Upper lobe of left lung (tissue), 6 donors: ENCODE measurements at places on chromosomes 12 and 14.

GRCh38 chr14:52090936-52091335 lies 22.1 kb upstream of the NID2 start:
- no peak for DNase-seq

DNA sequence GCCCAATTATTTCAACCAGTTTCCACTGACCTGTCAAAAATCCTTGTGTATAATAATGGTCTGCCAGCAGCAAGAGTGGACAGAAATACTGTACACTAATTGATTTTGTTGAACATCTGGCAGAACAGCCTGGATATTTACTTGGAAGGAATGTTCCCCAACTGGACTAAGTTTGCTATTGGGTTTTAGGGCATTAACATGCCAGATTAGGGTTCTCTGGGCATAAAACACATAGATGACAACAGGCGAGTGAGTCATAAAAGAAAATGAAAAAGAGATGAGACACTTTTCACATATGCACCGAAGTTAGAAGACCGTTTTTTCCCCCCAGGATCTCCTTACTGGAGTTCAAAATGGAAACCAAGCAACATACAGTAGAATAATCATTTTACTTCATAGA lies 236.3 kb upstream of the NAV3 start:
- no peak for DNase-seq

GRCh38 chr14:61524936-61525292 lies 170.4 kb upstream of the HIF1A start:
- DNase-seq, result no peak

DNA sequence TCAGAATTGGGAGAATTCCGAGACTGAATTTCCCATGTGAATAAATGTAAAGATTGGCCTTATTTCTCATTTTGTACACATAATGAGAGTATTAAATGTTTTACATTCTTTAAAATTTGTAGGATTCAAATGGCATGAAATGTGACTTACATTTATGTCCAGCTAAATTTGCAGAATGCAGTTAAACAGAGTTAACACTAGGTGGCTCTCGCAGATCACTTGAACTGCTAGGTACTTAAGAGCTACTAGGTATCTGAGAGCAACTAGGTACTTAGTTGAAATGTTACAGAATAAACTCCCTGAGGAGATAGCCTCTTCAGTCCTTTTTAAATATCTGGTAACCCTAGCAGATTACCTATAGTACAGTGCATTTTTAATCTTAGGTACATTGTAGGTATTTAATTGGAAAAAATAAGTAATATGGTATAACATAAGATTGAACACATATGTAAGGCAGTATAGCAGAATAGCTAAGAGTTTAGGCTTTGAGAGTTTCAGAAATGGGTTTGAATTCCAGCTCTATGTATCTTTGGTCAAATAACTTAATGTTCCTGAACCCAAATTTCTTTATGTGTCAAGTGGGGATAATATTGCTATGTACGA lies 73.8 kb downstream of the KIAA0586 start:
- DNase-seq, result no peak

DNA sequence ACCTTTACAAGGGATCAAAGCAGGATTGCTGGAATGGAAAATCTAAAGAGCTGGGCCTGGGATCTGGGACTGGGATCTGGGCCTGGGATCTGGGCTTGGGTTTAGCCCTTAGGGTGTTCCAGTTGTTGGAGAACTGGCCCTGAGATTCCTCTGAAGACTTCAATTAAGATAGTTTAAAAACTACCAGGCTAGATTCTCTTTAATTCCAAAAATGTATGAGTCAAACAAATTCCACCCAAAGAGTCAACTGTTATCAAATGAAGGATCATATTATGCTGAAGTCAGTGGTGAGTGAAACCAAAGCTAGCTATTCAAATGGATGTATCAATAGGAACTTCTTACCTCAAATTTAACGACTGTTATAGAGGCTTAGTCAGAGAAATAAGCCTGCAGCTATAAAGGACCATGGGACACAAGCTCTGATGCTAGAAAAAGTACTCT lies 40.5 kb downstream of the LIMA1 start:
- no peak for DNase-seq

- DNase-seq, result no peak
Measured at GRCh38 chr12:103475073-103475472, 20.7 kb downstream of the C12orf42 start.

DNA sequence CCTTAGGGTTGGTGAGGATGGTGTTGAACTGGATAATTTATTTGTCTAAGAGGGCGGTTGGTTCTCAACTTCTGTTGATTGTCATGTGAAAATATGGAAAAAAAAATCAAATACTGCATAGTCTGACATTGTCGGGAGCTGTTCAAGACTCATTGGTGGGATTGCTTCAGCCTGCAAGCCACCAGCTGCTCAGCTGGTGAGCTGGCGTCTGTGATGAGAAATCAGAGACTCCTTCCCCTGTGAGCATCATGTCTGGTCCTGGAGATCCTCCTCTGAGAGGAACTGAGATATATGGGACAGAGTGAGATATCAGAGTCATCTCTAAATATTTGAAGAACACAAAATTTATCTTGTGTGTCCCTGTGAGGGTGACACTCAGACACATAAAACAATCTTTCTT lies 49.9 kb downstream of the TRIM9 start:
- DNase-seq, result no peak

DNA sequence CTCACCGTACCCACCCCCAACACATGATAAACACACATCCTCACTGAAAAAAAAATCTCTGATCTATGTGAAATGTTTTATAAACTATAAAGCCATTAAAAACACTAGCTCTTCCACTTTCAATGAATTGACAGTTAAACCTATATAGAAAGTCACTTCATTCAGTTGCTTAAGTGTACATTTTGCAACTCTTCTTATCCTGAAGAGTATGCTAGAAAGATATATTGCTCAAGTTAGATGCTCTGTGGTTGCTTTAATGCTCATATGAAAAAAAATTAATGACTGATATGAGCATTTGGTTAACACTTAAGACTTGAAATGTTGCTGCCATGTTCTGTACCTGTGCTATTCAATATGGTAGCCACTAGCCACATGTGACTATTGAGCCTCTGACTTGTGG lies 21.0 kb upstream of the MIA2 start:
- no peak for DNase-seq

DNA sequence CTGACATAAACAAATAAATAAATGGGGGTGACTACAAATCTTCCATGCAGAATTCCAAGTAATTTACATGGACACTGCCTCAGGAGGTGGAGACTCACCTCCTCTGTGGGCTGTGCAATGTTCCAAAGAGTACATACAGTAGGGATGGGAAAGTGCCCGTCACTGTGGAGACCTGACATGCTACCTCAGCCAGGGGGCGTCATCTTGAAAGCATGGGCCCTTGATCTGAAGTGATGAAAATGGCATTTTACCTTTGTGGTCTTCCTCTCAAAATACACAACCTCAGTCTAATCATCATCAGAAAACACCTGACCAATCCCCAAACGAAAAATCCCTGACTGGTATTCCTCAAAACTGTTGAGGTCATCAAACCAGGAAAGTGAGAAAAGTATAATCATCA lies 48.4 kb downstream of the ANAPC7 start:
- no peak for DNase-seq

- DNase-seq, result no peak
Measured at GRCh38 chr14:41642367-41642766, 35.7 kb downstream of the LRFN5 start.

DNA sequence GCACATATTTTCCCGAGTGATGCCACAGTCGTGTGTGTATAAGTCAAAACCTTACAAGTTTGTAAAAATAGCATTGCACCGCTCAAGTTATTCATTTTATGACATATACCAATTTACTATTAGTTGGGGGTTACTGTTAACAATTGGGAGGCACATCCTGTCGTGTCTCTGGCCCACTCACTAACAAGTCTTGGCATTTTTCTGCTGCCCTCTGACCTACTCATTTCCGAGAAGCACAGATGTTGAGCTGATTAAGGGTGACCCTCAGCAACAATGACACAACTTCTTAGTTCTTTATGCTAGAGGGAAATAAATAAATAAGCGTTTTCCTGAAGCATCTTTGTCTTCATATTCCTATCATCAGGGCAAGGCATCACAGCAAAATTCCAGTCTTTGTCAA lies 6.8 kb upstream of the ATG14 start:
- DNase-seq, result no peak

DNA sequence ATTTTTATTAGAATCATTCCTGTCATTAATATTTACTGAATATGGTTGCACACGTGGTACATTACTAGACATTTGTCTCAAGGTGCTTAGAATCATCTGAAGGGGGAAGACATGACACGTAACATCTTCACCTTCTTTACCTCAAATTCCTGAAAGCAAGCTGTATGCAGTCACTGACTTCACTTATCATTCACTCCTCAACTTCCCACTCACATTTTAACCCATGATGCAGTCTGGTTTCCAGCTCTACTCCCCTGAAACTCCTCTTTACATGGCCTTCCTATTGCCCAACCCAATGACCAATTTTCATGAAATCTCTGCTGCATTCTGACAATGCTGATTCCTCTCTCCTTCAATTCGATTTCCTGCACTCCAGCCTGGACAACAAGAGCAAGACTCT lies 5.8 kb upstream of the PSMC6 start:
- DNase-seq, result no peak

DNA sequence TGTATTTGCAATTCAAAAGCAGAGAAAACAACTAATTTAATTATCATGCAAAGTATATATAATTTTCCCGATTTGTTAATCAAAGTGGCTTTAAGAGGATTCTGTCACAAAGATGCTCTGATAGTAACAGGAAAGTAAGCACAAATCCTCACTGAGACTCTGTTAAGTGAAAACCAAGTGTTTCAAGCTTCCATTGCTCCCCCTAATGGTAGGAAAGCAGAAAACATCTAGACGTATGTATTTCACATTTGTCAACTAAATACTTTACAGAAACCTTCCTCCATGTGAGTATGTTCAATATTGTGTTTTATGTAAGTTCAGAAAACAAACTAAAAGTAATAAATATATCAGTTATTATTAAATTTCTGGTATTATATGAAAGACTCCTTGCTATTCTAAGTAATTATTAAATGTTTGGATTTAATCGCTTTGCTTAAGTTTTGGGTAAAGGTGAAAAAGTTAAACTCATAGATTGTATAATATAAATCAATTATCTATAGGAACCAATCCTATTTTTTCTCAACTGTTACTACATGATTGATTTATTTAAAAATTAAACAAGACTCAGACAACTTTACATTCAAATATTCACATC lies 1.5 kb upstream of the NTS start:
- no peak for DNase-seq

DNA sequence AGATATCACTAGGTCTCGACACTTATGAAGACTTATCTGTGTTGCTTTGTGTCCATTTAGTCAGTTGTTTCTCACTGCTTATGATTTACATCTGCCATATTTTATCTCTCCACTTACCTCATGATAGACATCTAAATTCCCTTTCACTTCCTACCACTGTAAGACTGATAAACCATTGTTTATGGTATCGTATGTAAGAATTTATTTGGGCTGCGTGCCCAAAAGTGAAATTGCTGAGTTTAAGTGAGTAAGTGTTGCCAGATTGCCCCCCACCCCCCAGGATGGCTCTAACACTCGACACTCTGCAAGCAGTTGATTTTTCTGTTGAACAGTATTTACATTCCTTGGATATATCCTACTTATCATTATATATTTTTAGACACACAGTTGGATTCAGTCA lies 69.9 kb upstream of the MON2 start:
- DNase-seq, result no peak

GRCh38 chr12:92234533-92234932 lies 88.9 kb upstream of the BTG1 start:
- no peak for DNase-seq

DNA sequence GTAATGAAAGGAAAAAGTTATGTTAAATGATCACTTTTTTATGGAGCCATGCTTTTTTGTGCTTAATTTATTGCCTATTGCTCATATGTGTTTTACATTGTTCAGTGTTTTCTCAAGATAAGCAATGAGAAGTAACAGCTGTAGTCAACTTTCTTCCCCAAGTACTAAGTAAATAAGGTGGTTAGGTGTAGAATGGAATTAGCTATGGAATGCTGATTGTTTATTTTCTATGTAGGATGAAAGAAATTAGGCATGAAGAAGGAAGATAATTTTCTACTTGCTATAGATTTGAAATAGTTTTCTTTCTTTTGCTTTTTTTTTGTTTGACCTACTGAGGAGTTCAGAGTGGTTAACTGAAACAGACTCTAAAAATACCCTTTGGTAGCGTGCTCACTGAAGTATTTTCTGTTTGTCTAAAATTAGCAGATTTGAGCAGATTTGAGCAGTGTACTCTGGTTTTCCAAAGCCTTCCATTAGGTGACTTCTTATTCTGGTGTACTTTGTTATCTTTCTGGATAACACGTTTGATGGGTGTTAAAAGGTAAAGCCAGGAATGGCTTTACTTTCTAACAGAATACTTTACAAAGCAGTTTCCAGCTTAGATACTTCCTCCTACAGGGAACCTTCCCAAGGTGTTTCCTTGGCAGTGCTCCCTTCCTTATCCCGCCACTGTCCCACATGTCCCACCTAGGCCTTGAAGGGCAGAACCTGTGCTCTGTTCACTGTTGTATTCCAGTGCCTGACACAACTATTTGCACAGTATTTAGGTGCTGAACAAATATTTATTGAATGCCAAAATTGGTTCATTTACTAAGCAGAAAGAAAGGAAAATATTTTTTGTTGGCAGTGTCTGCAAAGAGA lies 56.0 kb downstream of the RASSF3 start:
- DNase-seq, result no peak

GRCh38 chr12:4786795-4787194 lies 66.6 kb downstream of the GALNT8 start:
- no peak for DNase-seq

DNA sequence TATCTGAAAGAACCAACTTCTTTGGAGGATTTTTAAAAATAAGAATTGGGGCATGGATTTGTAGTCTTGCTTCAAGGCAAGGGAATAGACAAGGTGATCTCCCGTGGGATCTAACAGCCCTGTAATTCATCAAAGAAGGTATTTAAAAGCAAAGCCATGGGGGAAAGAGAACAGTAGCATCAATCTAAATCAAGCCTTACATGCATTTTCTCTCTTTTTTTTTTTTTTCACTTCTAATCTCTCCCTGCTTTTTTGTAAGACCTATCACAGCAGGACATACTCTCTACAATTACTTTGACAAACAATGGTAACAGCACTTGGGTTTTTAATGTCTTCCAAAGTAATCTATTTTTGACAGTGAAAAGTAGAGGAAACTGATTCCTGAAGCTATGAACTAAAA lies 367.9 kb downstream of the PAWR start:
- DNase-seq, result no peak

DNA sequence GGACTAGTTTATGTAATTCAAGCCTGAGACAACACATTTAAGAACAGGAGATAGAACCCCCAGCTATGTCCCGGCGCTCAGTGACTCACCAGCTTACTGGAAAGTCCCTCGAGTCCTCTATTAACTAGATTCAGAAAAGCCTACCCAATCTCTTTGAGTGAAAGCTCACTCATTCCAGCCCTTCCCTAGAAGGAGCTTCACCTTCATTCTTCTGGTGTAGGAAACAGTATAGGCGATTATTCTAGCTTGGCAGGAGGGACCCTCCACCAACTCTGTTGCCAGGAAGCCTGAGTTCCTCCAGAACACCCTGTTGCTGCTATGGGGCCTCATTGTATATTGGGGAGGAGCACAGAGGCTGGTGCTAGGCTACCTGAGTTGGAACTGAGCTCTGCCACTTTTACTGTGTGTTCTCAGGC lies 57.2 kb upstream of the AEBP2 start:
- DNase-seq, result no peak

- no peak for DNase-seq
Measured at GRCh38 chr14:30600922-30601918, 20.9 kb upstream of the SCFD1 start.
